ENCODE measurements at places on chromosomes 3 and 15. TPM values are rescaled to one million over a fixed set of nuclear protein-coding genes. Genes with fewer than 3 reads are reported as not detected.

The SPTBN5 gene
- total RNA-seq, result 2.2 TPM

- DNase-seq, result peak; percentile 49
These were observed 77.1 kb upstream of the SNRPA1 start for GRCh38 chr15:101372149-101372577.

- DNase-seq, result no peak
These were observed 23.2 kb upstream of the TATDN2 start for GRCh38 chr3:10224794-10225665.

The PLA2G4E gene
- total RNA-seq, result not detected

The GHRL gene
- not detected for total RNA-seq

DNA sequence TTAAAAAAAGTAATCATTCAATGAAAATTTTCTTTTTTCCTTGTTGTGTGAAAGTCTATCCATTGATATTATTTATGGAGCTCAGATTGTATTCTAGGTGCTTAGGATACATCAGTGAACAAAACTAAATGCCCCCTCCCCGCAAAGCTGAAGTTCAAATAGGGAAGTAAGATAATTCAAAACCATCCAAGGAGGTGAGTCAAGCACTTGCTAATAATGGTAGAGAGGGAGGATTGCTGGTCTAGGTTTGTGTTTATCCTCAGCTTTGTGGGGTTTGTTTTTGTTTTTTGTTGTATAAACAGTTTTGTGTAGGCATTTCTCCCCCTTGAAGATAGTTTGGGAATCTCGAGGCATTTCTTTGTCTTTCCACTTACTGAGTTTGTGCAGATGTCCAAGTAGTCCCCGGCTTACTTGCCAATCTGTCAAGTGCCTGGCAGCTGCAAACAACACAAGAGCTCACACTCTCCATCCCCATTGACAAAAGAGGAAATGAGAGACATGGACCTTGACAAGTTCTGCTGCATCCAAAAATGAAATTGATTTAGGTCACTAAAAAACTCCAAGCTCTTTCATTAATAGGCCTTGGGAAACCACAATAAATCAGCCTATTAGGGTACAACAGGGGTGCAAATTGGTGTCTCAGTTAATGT lies 575.8 kb upstream of the TBL1XR1 start:
- no peak for DNase-seq

DNA sequence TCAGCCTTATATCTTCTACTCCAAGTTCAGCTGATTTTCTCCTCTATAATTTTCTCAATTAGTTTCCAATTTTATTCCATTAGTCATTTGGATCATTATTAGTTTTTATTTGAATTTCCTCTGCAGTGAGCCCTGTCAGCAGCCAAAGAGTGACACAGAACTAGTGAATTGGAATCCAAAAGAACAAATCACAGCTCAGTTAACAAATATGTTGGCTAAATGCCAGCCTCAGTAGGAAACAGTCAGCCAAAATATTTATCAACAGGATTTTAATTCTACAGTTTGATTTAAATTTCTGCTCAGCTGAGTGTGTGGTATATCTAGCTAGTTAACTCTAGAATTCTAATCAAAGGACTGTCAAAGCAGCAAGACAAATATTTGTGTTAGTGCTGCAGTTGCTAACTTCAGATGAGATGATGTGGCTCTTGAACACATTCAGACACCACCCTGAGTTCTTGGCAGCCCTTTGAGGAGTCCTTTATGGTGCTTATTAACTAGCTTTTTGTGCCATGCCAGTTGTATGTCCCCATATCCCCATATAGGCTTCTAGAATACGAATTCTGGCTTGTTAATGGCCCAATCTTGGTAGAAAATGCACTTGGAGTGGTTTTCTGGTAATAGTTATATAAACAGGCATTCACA lies 194.5 kb downstream of the CPNE4 start:
- no peak for DNase-seq

DNA sequence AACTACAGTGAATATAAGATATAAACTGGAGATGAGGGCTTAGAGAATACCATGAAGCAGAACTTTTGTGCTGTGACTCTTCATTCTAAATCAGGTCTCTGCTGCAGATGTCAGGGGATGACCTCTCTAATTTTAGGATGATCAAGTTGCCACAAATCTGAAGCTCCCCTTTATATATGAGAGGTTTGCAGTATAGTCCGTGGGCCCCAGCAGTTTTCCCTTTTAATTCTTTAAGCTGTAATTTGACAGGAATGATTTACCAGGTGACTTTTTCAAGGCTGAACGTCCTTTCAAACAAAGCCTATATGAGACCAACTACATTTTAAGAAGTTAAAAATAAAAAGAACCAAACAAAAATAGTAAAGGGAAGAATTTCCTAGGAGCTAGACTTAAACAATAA lies 4.9 kb upstream of the PLOD2 start:
- DNase-seq, result no peak

The SI gene
- not detected for total RNA-seq

GRCh38 chr15:98682992-98683701 lies 34.8 kb downstream of the IGF1R start:
- DNase-seq, result no peak

DNA sequence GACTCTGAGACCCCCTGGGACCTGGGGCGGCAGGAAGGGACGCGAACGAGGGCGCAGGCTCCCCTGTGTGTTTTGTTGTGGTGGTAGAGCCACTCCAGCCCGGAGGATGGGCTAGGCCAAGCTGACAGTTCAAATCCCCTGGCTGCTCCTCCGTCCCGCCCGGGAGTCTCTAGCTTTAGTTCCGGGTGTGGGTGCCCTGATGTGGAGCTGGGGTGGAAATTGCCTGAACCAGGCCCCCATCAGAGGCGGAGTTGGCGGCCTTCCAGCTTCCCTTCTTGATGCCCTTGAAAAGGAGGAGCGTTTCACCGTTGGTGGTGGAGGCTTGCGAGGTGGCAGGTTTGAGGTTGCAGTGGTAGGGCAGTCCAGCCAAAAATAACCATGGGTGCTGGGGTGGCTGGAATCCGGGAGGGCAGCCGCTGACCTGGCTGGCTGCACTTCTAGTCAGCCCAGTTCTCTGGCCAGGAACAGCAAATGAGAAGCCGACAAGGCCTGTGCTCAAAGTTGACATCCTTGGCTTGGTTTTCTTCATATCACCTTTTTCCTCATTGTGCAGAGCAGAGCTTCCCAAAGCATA lies 817 bp downstream of the CLK3 start:
- DNase-seq, result no peak

The SAMMSON gene
- 0.39 TPM for total RNA-seq

The PLA2G4F gene
- total RNA-seq, result not detected

DNA sequence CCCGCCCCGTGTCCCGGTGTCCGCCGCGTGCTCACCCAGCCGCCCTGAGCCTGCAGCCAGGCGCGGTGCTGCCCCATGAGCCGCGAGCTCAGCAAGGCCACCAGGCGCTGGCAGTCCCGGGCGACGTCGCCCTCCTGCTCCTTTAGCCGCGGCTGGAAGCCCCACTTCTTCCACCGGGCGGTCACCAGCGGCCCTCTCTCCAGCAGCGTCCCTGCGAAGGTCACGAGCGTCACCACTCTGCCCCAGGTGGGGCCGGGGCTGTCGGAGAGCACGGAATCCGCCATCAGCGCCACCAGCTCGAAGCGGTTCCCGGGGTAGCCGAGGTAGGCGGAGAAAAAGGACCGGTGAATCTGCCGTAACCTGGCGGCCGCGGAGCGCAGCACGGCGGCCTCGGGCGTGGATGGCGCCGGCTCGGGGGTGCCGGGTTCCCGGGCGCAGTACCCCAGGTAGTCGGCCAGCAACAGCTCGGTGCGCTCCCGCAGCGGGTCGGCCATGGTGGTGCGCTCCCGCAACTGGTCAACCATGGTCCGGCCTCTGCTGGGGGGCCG lies 298 bp downstream of the BCL2L10 start:
- no peak for DNase-seq

DNA sequence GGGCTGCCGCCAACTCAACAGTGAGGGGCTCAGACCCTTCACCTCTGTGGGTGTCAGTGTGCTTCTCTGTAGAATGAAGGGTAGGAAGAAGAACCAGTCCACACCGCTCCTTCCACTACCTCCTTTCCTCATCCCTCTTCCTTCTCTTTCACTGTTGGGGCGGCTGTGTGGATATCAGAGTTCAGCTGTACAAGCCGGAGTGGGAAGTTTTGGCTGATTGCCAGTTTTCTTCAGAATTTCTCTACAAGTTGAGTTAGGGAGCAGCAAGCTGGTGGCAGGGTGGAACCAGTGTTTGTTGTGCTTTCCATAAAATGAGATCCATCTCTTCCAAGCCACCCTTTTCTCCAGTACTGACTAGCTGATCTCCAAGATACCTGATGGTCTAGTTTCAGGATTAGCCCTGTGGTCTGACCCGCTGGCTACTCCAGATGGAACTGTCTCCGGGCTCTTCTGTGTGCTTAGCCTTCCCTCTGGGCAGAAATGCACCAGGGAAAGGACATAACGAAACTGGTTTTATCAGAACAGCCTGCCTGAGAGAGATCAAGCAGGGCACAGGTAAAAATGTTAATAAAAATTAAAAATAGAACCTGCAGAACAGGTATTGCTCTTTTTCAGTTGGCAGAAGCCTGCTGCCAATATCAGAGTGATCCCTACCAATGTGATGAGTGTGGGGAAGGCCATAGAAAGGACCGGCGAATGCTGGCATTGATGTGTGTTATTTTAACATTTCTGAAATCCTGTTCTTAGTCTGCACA lies 169.9 kb upstream of the TSC22D2 start:
- DNase-seq, result no peak

- no peak for DNase-seq
These were observed 13.0 kb upstream of the SLC28A1 start for GRCh38 chr15:84871428-84871985.

DNA sequence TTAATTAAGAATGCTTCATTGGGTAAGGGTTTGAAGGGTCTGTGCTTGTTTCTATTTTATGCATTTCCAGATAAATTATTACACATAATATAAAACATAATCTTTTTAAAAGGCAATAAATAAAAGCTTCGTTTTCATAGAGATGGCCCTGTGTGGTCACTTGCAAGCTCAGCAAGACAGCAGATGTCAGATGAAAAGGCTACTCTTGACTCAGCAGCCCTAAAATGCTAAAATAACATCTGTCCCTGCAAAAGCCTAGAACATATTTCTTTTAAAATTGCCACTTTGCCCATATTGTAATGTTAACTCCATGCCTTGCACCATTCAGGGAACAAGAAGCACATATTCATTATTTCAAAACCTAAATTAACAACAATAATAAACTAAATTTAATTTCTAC lies 349.4 kb downstream of the CNTN3 start:
- DNase-seq, result no peak

GRCh38 chr3:101828276-101828675 lies 21.0 kb upstream of the NFKBIZ start:
- DNase-seq, result no peak

The RASL12 gene
- total RNA-seq, result 1.7 TPM
